Left lung (tissue), 14 donors: ENCODE measurements at places on chromosomes 2 and 18. TPM values are rescaled to one million over a fixed set of nuclear protein-coding genes. Genes with fewer than 3 reads are reported as not detected.

Gene CCDC142
- 12.1 TPM for total RNA-seq

Gene CXCR1
- 1.7 TPM for total RNA-seq

Gene EIF2AK3
- total RNA-seq = 29.0 TPM

Gene ALPP
- total RNA-seq = 3.1 TPM

Gene RBM44
- 0.41 TPM for total RNA-seq

Gene ASNSD1
- 37.0 TPM for total RNA-seq

Gene CDH2
- 15.0 TPM for total RNA-seq

GRCh38 chr18:62852851-62853250 lies 137.5 kb downstream of the PHLPP1 start:
- H3K4me3 ChIP-seq = no peak overlapping the region
- no peaks in the 10 kb centered on the region for H3K36me3 ChIP-seq
- no peaks in the 10 kb centered on the region for H3K4me1 ChIP-seq
- no peak for DNase-seq
- no peak overlapping the region for H3K27ac ChIP-seq

- H3K27ac ChIP-seq = no peak overlapping the region
- H3K4me3 ChIP-seq = no peak overlapping the region
- no peak for DNase-seq
- H3K27me3 ChIP-seq = no peaks in the 10 kb centered on the region
Measured at GRCh38 chr18:30675493-30675892, 367.0 kb downstream of the DSC3 start.

DNA sequence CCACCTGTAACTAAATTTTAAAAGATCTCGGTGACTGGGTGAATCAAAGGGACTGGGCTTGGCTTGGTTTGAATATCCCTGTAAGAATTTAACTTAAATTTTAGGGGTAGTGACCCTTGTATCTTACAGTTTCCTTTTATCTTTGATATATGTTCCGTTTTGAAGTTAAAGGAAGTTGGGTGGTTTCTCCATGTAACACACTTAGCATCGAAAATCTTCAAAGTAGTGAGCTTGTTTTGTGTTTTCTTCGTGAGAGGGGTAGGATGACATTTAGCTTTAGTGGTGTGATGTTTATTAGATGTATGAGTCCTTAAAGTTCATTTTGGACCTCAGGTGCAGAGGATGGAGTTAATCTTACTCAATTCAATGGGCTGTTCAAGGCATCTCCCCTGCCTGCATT lies 1.6 kb downstream of the WDR7 start:
- no peaks in the 10 kb centered on the region for H3K36me3 ChIP-seq
- DNase-seq = no peak
- no peak overlapping the region for H3K27ac ChIP-seq
- H3K4me3 ChIP-seq = no peak overlapping the region

DNA sequence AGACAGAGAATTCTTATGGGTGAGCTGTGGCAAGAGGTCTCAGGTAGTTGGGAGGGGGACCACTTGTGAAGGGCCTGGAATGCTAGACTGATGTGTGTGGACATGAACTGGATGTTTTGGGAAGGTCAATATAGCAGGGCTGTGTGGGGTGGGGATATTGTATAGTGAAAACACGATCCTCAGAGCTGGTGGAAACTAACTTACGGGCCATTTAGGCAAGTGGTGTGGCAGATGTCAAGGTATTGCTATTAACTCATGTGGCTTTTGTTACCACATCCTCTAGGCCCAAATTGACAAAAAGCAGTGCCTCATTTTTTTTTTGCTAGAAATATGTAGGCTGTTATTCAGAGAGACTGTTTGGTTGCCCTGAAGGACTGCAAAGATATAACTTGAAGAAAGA lies 8.0 kb upstream of the GALNT1 start:
- no peaks in the 10 kb centered on the region for H3K27me3 ChIP-seq
- H3K4me1 ChIP-seq = no peaks in the 10 kb centered on the region
- no peaks in the 10 kb centered on the region for H3K36me3 ChIP-seq
- H3K27ac ChIP-seq = no peak overlapping the region
- DNase-seq = no peak

GRCh38 chr18:916562-916961 lies 11.9 kb downstream of the ADCYAP1 start:
- no peak overlapping the region for H3K4me3 ChIP-seq
- H3K27me3 ChIP-seq = peaks cover 5% of the 10 kb centered on the region
- H3K27ac ChIP-seq = no peak overlapping the region
- no peak for DNase-seq

DNA sequence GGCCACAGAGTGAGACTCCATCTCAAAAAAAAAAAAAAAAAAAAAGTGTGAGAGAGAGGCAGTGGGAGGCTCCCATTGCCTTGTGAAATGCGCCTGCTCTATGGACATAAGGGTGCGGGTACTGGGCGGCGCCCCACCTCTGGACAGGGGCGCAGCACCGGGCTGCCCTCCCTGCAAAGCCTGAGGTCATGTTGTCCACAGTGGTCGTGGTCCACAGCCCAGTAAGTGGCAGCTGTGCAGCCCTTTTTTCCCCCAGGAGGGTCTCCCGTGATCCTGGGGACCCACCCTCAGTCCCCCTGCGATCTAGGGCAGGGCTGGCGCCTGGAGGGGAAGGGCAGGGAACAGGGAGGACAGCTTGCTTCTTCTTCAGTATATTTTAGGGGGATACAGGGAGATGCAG lies 37.8 kb downstream of the LPIN1 start:
- no peak for DNase-seq
- H3K4me1 ChIP-seq = peaks cover 2% of the 10 kb centered on the region
- H3K27ac ChIP-seq = no peak overlapping the region
- no peak overlapping the region for H3K4me3 ChIP-seq

DNA sequence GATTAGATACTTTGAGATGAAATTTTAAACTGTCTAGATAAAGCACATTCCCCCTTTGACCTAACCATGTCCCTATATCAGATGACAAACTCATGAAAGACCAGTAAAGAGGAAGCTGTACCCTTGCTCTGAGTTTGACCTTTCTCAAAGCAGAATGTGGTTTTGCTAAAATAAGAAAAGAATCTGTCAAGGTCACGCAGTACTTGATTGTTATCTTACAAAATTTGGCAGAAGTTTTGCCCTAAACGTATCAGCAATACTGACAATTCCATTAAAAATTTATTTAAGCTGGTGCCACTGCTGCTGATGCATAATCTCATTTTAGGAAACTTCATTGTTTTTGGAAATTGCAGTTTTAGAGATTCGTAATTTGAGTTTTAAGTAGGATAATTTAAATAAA lies 31.2 kb upstream of the GALM start:
- no peaks in the 10 kb centered on the region for H3K4me1 ChIP-seq
- H3K27me3 ChIP-seq = no peaks in the 10 kb centered on the region
- H3K36me3 ChIP-seq = no peaks in the 10 kb centered on the region
- H3K4me3 ChIP-seq = no peak overlapping the region

DNA sequence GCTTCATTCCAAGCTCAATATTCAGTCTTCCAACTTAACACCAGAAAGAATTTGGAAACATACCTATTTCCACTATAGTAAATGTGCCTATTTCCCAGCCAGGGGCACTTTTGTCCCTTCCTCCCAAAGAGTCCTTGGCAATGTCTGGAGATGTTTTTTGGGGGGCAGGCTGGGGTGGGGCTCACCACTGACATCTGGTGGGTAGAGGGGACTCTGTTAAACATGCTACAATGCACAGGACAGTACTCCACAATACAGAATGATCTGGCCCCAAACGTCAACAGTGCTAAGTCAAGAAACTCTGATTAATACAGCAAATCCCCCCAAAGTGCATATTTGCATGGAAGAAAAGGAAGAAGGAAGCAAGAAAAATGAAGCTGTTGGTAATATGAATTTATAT lies 61.7 kb downstream of the SMIM21 start:
- DNase-seq = no peak
- no peaks in the 10 kb centered on the region for H3K36me3 ChIP-seq
- H3K27ac ChIP-seq = no peak overlapping the region
- H3K27me3 ChIP-seq = no peaks in the 10 kb centered on the region
- H3K4me1 ChIP-seq = no peaks in the 10 kb centered on the region

DNA sequence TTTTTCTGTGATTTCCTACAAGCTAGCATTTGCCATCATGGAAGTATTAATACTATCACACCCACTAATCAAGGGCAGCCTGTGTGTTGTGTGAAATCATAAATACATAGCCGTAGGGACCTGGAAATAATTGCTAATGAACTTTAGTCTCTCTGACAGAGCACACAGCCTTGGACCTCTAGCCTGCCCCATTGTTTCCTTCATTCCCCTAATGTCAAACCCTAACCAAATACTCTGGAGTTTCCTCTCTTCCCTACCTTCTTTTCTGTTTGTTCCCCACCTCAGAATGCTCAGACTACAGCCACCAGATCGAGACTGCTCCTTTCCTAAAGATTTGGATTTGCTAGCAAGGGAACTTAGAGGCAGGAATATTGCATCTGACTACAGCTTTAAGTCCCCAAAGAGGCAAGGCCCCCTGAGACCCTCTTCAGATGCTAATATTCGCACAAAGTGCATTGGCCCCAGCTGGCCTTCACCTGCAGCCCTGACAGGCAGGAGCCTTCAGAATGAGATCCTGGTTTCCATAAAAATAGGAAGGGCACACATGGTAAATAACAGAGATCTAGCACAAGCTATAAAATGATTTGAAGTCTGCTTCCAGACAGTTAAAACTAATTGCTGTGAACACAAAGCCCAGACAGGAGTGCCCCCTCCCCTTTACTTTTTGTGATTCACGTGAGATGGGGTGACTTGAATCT lies 279.2 kb upstream of the DCC start:
- DNase-seq = no peak
- no peaks in the 10 kb centered on the region for H3K36me3 ChIP-seq
- H3K27ac ChIP-seq = no peak overlapping the region
- no peaks in the 10 kb centered on the region for H3K27me3 ChIP-seq
- no peak overlapping the region for H3K4me3 ChIP-seq
